ENCODE measurements at places on chromosomes 2 and 18.

DNA sequence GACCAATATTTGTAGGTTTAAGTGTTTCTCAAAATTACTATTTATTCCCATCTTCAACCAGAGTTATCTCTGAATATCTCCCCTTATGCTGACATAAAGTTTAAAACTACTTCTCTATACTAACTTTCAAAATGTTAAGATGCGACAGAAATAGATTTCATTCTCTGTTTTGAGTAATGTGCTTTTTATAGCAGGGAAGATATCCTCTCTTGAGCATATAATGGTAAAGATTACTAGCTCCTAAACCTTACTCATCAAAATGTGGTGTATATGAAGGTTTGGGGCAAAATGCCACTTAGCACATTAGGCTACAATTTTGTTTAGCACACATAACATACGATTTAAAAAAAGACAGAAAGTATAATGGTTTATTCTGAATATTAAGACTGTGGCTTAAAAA, 54.4 kb downstream of the CWC22 start:
- no peak for DNase-seq

- no peak for DNase-seq
Measured at GRCh38 chr2:207423886-207424285, 105.9 kb upstream of the CREB1 start.

- no peak for DNase-seq
Measured at GRCh38 chr2:225065882-225066281, 23.6 kb upstream of the DOCK10 start.

GRCh38 chr2:144322379-144322778, 197.5 kb downstream of the ZEB2 start:
- DNase-seq: no peak

GRCh38 chr2:225122583-225123486, 80.6 kb upstream of the DOCK10 start:
- DNase-seq: peak; percentile 12

- DNase-seq: no peak
Measured at GRCh38 chr2:2735041-2735440, 404.0 kb upstream of the MYT1L start.

GRCh38 chr18:58338141-58338540, 290.8 kb downstream of the ALPK2 start:
- no peak for DNase-seq

GRCh38 chr2:23602116-23602515, 217.1 kb downstream of the KLHL29 start:
- no peak for DNase-seq

DNA sequence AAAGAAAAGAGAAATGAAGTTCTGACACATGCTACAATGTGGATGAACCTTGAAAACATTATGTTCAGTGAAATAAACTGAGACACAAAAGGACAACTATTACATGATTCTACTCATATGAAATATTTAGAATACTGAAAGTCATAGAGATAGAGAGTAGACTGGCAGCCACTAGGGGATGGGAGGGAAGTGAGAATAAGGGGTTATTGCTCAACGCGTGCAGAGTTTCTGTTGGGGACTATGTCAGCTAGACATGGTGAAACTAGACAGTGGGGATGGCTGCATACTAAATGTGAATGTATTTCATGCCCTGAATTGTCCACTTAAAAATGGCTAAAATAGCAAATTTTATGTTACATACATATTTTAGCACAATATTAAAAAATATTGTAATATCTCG, 108.7 kb upstream of the ATL2 start:
- DNase-seq: no peak

DNA sequence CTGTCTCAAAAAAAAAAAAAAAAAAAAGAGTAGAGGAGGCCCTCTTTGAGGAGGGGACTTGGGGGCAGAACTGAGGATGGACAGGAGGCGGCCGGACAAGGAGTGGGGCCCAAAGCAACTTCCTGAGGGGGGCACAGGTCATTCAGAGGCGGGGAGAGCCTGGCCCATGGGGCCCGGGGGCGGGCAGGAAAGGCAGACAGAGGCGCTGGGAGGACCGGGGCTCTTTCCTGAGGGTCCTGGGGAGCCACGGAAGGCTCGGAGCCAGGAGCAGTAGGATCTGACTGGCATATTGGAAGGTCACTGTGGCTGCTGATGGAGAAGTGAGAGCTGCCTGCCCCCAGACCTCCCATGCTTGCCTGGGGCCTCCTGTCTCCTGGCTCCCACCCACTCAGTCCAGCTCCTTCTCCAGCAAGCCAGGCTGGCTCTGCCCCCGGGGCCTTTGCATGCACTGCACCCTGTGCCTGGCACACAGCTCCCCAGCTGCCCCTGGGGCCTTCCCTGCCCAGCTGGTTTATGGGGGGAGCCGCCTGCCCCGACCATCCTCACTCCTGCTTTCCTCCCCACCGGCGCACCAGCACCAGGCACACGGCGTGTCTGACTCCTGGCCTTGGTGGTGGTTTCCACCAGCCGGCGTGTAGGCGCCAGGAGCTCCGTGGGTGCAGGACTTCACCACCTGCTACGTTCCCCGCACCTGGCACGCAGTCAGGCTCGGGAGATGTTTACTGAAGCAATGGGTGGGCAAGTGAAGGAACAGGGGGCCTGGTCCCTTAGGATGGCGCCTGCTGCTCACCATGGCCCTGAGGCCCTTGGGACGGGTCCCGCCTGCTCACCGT, 5.6 kb downstream of the ESPNL start:
- DNase-seq: no peak

DNA sequence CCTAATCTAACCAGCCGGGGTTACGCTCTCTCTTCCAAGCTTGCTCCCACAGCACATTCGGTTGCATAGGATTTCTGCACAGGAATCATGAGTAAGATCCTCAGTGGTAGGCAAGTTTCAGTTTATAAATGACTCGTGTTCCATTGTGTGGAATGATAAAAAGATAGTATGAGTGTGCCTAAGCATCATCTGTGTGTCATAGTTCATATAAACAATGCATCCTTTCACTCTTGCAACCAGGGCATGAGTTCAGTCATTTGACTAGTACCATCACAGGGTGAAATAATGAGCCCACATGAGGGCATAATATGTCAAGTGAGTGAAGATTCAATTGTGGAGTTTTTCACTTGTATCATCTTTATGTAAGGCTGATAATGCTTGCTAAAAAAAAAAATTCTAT, 417.1 kb upstream of the CDH2 start:
- DNase-seq: no peak

DNA sequence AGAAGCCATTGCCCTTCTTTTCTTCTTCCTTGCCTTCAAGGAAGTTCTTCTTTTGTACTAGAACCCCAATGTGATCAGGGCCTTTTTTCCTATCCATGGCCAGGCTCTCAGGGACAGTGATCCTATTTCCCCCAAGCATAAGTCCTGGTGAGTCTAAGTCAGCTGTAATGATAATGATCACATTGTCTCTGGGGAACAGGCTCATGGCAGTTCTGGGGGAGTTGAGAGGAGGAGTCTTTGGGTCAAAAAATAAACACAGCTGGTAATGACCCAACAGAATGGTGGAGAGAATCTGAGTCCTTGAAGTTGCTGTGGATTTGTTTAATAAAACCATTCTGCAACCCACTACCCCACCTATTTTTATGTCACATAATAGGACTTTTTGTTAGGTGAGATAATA, 96.6 kb downstream of the SOCS6 start:
- DNase-seq: no peak

DNA sequence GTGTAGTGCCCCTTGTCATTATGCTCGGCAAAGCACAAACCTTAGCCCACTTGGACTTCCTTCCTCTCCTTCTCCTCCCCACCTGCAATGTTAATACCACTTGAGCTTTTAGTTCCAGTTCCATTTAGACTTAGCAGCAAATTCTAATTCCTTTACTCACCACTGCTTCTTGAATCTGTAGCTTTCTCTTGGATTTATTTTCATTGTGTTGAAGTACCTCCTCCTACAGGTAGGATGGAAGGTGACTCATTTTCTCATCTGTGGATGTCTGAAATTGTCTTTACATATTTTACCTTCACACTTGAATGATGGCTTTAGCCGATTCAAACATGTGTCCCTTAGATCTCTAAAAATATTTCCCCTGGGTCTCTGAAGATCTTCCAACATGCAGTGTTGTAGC, 32.8 kb upstream of the BIN1 start:
- DNase-seq: no peak

GRCh38 chr2:240250985-240251847, 110.8 kb upstream of the OTOS start:
- DNase-seq: no peak

GRCh38 chr2:3039188-3040065, 338.2 kb downstream of the EIPR1 start:
- DNase-seq: no peak

DNA sequence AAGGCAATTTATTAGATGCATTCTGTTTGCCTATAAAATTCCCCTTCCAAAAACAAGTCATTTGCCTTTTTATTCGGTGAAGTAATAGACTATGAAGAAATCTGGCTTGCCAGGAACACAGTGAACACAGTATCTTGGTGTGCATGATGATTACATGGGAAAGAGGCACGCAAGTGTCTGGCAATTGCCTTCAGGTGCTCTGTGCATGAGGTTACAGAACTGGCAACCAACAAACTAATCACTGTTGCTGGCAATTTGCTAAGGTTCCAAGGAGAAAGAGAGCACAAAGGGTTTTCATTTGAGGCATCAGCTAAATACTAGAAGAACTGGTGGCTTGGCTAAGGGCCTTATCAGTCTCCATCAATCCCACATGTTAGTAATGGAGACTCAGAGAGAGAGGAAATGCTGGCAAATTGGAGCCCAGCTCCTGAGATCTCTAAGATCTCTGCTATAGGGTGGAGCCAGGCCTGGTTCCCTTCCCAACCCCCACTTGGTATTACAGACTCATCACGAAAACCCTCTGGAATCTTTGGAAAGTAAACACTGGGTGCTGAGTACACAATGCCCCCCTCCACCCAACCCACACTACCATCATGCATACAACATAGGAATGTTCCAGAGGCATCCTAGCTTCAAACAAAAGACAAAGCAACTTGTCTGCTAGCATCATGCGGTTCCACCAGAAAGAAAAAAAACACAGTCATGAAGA, 10.4 kb downstream of the RNF152 start:
- DNase-seq: no peak

GRCh38 chr2:37656512-37657423, 14.7 kb downstream of the CDC42EP3 start:
- DNase-seq: no peak

DNA sequence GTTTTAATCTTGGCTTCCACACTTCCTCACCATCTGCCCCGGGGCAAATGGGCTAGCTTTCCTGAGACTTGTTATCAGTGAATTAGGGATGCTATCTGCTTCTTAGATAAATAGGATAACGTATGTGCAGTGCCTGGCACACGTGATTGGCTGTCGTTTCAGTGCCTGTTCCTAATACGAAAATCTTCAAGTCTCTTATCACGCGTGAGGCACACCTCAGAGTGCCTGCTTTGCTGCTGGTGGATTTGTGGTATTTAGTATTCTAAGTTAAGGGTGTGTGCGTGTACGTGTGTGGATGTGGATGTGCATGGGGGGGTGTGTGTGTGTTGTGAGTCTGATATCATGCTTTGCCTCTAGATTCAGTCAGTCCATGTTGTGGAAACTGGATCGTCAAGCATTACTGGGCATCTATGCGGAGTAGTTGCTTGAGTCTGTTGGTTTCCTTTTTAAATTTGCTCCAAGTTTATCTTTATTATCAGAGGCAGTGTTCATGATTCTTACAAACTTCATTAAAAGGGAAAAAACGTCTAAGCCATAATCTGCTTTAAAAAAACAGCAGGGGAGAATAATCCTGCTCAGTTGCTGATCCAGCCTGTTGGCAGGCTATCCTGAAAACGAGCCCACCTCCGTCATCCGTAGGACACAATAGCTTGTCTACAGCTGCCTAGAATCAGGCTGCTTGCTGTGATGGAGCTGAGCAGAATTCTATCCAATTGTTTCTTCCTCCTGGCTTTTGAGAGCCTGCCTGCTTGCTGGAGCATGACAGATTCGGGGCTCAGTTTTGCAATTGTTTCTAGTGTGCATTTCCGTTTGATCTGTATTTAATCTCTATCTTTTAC, 6.6 kb downstream of the SH3RF3 start:
- DNase-seq: no peak

DNA sequence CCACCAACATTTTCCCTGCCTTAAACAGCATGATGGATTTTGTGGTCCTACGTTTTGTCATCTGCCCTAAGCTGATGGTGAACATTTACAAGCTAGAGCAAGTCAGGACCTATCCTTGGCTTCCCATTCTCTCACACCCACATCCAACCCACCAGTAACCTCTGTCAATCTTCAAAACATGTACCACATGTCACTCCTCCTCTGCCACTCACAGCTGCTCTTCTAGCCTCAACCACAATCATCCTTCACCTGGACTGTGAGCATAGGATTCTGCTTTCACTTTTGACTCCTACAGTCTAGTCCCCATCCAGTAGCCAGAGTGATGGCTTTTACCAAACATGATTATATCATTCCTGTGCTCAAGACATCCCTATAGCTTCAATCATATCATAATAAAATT, 279.8 kb upstream of the DLGAP1 start:
- no peak for DNase-seq

- DNase-seq: peak; percentile 33
Measured at GRCh38 chr2:203453858-203454451, 81.1 kb downstream of the RAPH1 start.

DNA sequence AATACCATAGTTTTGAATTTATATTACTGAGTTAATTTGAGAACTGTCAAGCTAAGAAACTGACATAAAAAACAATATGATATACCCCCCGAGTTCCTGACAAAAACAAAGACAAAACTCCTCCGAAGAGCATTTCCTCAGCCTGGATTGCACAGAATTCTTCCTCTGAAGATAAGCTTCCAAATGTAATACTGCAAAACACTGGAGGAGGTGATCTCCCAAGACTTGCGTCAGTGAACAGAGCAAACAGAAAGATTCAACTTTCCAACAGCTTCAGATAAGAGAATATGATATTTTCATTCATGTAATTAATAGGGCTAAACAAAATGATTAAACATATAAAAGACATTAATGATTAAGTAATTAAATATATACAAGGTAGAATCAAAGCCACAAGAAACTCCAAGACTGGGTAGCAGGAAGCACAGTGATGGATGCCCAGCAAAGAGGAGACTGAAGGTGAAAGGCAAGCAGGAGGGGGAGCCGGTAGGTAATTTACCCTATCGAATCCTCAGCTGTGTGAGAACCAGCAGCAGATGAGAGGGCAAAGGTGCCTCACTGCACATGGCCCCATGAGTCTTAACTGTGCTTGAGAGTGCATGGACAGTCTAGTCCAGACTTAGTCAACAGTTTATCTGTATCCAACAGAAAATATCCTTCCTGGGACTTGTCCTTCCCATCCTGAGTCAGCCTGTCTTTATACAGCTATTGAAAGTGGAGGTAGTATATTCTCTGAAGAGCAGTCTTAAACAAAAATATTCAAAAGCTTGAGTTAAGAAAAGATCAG, 18.3 kb upstream of the SERPINB3 start:
- no peak for DNase-seq

GRCh38 chr2:239721991-239722759, 303.0 kb downstream of the NDUFA10 start:
- DNase-seq: no peak

GRCh38 chr2:215787025-215787424, 226.3 kb downstream of the MREG start:
- no peak for DNase-seq

- no peak for DNase-seq
Measured at GRCh38 chr2:197092431-197092830, 165.9 kb upstream of the PGAP1 start.
